Lower lobe of right lung (tissue), 2 donors: ENCODE measurements at places on chromosomes 7 and 10.

DNA sequence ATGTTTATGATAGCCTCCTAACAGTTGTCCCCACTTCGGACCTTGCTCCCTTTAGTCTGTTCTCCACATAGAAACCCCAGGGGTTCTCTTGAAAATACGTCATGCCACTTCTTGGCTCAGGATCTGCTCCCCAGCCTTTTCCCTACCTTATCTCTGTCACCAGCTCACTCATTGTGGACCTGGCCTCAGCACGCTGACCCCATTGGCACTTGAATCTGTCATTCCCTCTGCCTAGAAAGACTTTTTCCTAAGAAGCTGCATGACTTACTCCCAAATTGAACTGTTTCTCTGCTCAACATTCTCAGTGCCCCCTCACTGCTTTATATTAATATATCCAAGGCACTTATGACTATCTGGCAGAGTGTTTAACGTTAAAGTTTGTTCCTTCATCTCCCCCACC is 8.4 kb downstream of the EPDR1 start:
- no peak for DNase-seq

DNA sequence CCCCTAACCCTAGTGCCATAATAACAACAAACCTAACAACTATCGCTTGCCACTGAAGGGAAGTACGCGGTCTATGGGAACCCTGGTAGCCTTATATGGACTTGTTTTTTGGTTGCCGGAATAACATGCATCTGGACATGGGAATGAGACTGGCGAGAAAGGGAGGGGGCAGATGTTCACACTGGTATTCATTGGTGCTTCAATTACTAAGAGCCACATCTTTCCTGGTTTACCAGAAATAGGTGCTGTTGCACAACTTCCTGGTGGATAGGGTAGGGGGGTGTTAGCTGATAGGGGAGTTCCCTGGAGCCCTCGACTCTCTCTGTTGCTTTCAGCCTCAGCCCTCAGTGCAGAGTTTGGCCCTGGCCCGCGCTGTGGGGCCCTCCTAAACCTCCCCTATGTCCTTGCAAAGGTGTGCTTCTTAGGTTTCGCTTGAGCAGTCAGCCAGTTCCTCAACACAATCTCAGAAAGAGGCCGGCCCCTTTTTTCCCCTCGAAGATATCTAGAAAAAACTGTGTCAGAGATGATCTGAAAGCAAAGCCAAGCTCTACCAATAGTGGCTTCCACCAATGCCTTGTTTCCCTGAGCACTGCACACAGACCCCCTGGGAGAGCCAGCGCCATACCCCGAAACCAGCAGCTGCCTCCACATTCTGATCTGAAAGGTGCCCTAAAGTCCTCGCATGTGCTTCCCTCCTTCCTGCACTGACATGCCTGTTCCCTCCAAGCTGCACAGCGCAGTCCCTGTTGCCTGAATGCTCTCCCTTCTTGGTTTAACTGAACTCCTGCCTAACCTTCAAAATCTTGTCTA is 13.5 kb downstream of the TBXAS1 start:
- DNase-seq: no peak

GRCh38 chr7:29102558-29103151 is 43.7 kb downstream of the CPVL start:
- peak; percentile 71 for DNase-seq

DNA sequence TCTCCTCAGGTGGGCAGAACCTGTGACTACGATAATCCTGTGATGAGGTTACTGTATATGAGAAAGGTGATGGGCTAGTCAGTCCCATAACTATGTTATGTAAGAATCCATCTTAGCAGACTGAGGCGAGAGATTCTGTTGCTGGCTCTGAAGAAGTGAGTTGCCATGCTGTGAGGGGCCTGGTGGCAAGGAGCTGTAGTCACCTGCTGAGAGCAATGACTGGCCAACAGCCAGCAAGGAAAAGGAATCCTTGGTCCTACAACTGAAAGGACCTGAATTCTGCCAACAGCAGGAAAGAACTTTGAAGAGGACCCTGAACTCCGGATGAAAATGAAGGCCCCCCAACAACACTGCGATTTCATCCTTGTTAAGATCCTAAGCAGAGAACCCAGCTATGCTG is 31.0 kb upstream of the DNAJB12 start:
- DNase-seq: no peak
